Peyer's patch (tissue), 4 donors: ENCODE measurements at places on chromosomes 16 and 17.

DNA sequence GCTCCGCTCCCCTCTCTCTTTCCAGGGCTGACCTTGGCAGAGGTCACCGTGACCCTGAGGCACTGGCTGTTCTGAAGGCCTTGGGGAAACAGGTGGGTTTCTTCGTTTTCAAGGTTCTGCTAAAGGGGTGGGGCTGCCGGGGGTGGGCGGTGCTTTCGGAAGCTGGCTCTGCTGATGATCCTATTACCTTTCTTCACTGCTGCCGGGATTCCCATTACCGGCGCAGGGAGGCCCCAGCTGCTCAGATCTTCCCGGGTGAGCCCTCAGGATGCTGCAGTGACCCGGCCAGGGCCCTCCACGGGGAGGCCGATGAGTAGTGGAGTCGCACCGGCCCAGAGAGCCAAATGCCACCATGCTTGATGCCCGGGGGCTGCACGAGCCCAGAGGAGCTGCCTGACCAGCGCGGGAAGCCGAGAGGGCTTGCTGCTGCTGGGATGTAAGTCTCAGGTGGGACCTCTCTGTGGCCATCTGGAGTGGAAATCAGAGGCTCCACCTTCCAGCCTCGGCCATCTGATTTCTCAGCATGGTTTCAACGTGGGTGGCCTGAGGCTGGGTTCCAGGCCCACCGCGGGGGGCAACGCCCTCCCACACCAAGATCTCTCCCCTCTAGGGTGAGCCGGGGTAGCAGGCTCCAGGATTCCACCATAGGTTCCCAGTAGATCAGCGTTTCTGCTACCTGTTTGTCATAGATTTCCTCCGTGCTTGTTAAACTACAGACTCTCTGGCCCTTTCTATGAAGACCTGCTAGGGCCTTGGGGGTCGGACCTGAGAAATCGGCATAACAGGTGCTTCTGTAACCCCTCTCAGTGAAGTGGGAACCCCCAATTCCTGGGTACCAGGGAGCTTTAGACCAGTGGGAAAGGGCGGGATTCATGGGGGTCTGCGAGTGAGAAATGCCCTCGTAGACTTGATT lies 21.6 kb upstream of the ADCY7 start:
- peak overlapping the region; percentile 74 for H3K4me3 ChIP-seq
- DNase-seq = no peak
- no peak overlapping the region for H3K27ac ChIP-seq
- no peaks in the 10 kb centered on the region for H3K36me3 ChIP-seq

GRCh38 chr16:57740423-57741071 lies 5.0 kb downstream of the KATNB1 start:
- no peak for DNase-seq
- no peaks in the 10 kb centered on the region for H3K4me1 ChIP-seq
- no peaks in the 10 kb centered on the region for H3K36me3 ChIP-seq
- no peaks in the 10 kb centered on the region for H3K27me3 ChIP-seq
- no peak overlapping the region for H3K27ac ChIP-seq

GRCh38 chr17:27569884-27570577 lies 61.0 kb upstream of the LGALS9 start:
- peaks cover 23% of the 10 kb centered on the region for H3K4me1 ChIP-seq
- H3K27ac ChIP-seq = peak overlapping the region; percentile 39
- H3K4me3 ChIP-seq = no peak overlapping the region
- no peaks in the 10 kb centered on the region for H3K27me3 ChIP-seq
- no peak for DNase-seq
- no peaks in the 10 kb centered on the region for H3K36me3 ChIP-seq

GRCh38 chr16:83963277-83964119 lies 4.5 kb upstream of the NECAB2 start:
- H3K4me1 ChIP-seq = no peaks in the 10 kb centered on the region
- H3K36me3 ChIP-seq = no peaks in the 10 kb centered on the region
- no peak overlapping the region for H3K27ac ChIP-seq
- DNase-seq = no peak
- H3K27me3 ChIP-seq = no peaks in the 10 kb centered on the region

DNA sequence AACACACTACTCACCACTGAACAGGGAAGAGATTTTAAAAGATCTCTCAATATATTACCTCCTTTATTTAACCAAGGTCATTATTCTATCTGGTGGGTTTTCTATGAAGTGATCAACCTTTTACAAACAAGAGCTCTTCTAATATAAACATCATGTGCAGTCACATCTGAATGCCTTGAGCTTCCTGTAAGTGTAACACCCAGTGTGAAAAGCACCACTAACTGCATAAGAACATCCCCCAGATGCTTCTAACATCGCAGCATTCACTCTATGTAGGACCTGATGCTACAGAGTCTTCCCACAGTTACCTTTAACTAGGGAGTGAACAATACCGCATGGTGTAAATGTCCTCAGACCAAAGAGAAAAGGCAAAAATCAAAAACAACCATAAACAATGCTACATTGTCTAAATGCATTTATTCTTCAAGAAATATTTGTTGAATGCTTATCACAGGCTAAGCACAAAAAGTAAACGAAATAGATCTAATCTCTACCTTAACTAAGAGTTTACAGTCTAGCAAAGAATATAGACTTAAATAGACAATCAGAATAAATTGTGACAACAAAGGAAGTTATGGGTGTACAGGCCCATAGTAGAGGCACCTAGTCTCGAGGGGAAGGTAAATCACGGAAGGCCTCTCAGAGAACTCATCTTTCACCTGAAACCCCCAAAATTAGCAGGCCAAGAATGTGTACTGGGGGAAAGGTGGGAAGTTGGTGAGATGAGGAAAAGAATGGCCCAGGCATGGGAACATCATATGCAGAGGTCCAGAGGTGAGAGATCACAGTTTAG lies 16.2 kb downstream of the SKAP1 start:
- no peaks in the 10 kb centered on the region for H3K36me3 ChIP-seq
- H3K27ac ChIP-seq = no peak overlapping the region
- no peaks in the 10 kb centered on the region for H3K4me1 ChIP-seq

DNA sequence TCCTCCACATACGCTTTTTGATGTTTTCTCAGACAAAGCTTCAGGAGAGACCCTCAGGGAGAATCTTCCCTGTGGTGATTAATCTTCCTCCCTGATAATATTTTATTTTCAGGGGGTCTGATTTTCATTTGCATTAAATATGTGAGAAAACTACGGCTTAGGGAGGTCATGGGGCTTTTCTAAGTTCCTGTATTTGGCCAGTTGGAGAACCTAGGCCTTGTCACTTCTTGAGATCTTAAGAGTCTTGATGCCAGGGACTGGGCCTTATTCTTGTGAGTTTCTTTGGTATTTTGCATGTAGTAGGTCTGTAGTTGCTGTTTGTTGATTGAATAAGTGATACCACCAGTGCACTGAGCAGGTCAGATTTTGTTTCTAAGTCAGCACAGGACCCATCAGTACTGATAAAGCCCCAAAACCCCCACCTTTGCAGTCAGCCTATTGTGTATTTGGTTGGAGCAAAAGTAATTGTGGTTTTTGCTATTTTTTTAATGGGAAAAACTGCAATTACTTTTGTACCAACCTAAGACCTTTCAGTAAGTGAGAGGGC lies 130.1 kb downstream of the PRKCA start:
- no peaks in the 10 kb centered on the region for H3K4me1 ChIP-seq
- no peak overlapping the region for H3K27ac ChIP-seq
- DNase-seq = no peak
- no peaks in the 10 kb centered on the region for H3K27me3 ChIP-seq
- H3K4me3 ChIP-seq = no peak overlapping the region

GRCh38 chr17:40483679-40484078 lies 17.7 kb downstream of the TNS4 start:
- H3K4me3 ChIP-seq = no peak overlapping the region
- no peak for DNase-seq
- no peaks in the 10 kb centered on the region for H3K36me3 ChIP-seq
- H3K27me3 ChIP-seq = no peaks in the 10 kb centered on the region
- H3K27ac ChIP-seq = no peak overlapping the region

GRCh38 chr17:57466017-57466471 lies 209.7 kb downstream of the MSI2 start:
- DNase-seq = no peak
- H3K4me1 ChIP-seq = no peaks in the 10 kb centered on the region
- H3K27me3 ChIP-seq = no peaks in the 10 kb centered on the region
- no peak overlapping the region for H3K4me3 ChIP-seq
